ENCODE measurements at places on chromosomes 13 and 19.

DNA sequence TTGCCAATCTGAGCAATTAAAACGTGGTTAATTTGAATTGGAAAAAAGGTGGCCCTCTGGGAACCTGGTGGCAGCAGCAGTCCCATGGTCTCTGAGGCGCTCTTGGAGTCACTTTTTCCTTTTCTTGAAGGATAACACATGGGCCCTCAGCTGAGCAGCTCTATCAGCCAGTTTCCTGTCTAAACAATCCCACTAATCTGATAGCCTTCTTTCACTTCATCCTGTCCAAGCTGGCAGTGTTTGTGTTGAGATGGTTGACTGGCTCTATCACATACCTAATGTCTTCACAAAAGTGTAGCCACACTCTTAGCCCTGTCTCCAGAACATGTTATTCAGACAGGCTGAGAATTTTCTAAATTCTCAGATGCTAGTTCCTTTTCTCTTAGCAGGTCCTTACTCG, 10.7 kb downstream of the MZT1 start:
- no peak for DNase-seq

DNA sequence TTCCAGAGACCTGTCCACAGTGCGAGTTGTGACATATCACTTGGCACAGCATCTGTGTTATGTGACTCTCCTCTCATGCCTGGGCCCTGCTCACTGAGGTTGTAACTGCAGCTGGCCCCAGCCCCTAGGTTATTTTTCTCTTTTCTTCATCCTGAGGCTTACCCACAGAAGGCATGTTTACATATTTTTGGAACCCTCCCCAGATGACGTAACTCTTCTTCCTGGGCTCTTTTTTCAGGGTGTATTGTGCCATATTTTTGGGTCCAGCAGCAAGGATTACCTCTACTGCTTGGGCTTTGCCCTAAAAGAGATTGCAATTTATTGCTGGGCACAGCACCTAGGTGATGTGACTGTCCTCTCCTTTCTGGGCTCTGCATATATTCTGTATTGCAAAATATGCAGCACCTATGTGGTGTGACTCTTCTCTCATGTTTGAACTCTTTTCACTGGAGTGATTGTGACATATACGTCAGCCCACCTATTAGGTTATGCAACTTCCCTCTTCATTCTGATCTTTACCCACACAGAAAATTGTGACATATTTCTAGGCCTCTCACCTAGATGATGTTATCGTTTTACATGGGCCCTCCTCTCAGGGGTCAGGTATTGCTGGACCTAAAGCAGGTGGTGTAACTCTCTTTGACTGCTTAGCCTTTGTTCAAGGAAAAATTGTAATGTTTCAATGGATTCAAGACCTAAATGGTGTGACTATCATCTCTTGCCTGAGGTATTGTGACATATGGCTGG, 64.5 kb upstream of the ZNF724 start:
- no peak for DNase-seq

GRCh38 chr13:107144432-107144831, 576.5 kb upstream of the ARGLU1 start:
- no peak for DNase-seq

DNA sequence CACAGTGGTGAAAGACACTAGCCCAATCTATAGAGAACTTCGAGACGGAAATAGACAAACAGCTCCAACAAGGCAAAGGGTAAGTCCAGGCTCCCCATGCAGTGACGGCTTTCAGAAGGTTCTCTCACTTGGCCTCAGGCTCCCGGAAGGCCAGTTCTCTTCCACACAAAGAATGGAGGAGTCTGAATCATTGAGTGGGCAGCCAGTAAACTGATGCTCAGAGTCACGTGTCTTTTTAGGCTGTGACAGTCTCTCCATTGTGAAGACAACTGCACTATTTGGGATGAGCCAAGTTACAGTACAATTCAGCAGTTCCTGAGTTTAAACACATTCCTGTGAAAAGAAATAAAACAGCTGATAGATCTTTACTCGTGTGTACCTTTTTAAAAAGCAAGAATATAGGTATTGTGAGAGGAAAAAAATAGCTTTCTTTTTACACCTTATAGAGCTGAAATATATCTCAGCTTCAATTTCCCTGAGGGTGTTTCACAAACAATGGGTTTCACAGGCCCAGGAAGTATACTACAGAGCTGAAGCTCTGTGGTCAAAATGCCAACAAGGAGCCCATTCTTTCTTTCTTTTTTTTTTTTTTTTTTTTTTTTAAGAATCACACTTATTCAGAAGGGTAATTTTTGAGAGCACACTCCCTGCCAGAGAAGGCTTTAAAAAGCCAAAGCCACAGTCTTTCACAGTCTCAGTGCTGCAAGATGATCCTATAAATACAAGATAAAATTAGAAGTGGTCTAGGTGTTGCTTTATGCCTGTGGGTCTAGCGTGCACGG, 135.1 kb downstream of the FREM2 start:
- no peak for DNase-seq

GRCh38 chr13:21913010-21913409, 242.1 kb downstream of the FGF9 start:
- DNase-seq = no peak

GRCh38 chr13:85812282-85812681, 13.1 kb upstream of the SLITRK6 start:
- DNase-seq = no peak

DNA sequence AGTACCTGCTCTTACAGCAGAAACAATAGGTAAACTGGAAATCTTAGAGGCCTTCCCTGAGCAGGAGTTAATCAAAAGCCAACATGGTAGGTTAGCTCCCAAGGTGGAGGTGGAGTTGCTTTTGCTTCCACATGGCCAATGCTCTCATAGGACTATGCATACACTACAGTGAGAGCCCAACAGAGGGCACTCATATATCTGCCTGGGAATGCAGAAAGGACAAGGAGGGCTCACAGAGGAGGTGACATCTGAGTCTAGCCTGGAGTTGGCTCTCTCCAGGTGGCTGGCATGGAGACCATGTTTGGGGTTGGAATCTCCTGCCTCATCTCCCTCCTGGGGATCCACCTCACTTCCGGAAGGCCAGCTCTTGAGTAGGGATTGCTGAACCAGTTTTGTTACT, 34.6 kb downstream of the ATP8A2 start:
- no peak for DNase-seq

DNA sequence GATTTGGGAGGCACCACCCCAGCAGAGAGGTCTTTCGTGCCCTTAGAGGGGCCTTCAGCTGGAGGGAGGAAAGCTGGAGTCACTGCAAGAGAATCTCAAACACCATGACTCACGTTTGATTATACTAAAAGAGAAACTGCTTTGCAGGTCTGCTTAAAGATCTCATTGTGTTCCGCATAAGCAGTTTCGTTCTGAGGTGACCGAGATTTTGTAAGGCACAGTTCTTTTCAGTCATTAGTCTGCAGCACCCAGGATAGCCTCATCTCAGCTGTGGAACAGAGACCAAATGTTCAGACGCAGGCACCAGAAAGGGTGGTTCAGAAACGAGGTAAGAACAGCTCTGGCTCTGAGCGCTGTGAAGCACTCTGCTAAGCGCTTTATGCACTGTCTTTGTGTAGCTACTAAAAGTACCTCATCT, 71.2 kb upstream of the GTF3A start:
- DNase-seq = no peak

DNA sequence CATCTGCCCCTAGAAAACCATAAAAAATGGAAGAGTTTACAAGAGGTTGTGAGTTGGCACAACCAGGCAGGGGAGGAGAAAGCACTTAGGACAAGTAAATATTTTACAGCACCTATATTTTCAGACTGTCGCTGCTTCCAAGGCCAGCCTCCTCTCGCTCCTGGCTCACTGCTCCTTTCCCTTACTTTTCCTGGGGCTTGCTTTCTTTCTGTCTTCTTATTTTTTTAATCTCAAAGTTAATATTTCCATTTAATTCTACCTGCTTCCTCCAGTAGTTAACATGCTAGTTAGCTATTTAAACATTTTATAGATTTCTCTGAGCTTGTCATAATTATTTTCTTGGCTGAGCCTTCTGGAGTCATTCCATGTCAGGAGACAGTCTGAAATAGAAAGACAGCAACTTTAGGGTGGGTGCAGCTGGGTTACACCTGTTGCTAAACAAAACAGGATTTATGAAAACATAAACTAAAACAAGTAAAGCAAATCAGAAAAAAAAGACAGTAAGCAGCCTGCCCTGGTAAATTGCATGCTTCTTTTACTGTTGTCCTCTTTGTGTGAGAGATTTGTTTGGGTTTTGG, 330.1 kb downstream of the DLEU7 start:
- DNase-seq = no peak

DNA sequence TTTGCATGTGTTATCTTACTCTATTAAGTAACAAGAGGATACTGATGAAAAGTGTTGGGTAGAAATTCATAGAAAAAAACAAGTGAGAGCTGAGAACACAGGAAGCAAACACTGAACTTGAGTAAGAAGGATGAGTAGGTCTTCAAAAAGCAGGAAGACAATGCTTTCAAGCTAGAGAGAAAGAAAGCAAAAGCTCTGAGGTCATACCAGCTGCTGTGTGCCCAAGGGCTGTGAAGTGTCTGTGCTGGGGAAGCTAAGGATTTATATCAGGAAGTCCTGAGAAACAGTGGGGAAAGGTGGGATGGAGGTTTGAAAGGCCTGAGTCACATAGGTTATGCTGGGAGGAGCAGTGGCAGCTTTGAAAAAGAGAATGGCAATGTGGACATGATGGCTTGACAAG, 145.5 kb upstream of the MAB21L1 start:
- DNase-seq = no peak

DNA sequence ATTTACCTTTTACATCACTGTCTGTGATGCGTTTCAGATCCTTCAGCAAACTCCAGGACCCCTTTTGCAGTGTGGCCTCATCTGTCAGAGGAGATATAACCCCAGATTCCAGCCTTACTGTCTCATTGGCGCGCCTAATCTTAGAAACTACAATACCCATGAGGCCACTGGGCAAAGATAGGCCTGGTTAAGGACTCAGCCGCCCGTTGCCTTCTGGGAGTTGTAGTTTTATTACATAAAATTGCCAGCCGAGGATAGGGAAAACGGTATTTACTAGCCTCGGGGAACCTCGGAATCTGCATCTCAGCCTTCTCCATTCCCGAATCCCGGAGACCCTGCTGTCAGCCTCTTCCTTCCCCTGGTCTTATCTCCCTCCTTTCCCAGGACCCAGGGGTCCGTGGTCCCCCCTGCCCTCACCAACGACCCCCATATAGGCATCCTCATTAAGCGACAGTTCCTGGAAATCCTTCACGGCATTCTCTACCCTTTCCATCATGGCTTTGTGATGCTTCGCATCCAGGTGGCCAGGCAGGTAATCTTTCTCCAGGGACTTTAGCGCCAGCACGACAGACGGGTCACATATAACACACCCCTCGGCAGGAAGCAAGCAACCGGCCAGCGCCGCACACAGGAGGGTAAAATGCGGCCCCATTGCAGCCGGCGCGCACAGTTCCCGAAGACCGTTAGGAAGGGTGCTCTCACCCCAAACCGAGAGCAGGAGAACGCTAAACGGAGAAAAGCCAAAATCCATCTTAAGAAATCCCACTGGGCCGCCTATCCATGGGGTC, 1.3 kb downstream of the IZUMO1 start:
- peak; percentile 60 for DNase-seq

- peak; percentile 75 for DNase-seq
Measured at GRCh38 chr13:59346999-59347723, 816.6 kb downstream of the DIAPH3 start.

DNA sequence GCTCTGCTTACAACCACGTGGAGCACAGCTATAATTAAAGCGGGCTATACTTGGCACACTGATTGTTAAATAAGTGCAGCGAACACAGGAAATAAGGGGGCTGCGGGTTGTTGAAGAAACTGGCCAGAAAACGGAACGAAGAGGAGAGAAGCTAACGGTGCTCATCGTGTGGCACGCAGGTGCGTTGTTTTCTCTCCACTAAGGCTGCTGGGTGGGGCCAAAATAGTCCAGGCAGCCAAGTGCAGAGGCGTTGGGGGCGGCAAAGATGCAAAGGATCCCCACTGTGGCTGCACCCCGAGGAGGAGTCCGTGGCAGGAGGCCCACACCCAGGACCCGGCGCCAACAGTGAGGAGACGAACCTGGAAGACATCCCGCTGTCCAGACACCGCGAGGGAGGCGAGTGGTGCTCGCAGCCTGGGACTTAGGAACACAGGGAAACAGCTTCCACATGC, 8.1 kb upstream of the ARL11 start:
- DNase-seq = no peak

DNA sequence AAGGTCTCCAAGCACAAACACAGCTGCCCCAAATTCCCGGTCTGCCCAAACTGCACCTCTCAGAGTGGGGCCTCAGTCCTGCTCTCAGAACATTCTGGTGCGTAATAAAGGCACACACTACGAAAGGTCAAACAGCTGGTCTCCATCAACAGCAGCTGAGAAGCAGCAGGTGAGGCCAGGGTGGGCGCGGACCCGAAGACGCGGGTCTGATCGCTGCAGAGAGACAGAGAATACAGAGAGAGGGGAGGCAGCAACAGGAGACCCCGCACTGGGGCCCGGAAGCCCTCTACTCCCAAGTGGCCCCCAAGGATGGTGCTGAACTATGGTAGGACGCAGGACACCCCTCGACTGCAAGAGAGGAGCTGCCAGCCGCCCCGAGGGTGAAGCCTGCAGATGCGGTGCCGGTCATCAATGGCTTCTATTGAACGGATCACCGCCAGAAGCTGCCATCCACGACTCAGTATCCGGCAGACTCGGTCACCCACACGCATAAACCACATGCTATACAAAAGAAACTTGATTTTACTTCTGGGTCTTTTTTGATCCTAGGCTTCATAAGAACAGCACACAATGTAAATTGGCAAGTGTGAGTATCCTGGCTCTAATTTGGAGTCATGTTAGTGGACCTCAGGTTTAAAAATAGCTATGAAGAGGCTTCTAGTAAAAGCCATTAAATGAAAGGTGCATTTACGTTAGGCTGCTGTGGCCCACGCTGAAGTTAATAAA, 33.4 kb downstream of the STK24 start:
- DNase-seq = peak; percentile 48

Measured in right forelimb (tissue), 1 donor.